ENCODE measurements at places on chromosomes 7 and 10.
A peak's percentile ranks its signal among the peaks of the same experiment; 100 is the strongest.

DNA sequence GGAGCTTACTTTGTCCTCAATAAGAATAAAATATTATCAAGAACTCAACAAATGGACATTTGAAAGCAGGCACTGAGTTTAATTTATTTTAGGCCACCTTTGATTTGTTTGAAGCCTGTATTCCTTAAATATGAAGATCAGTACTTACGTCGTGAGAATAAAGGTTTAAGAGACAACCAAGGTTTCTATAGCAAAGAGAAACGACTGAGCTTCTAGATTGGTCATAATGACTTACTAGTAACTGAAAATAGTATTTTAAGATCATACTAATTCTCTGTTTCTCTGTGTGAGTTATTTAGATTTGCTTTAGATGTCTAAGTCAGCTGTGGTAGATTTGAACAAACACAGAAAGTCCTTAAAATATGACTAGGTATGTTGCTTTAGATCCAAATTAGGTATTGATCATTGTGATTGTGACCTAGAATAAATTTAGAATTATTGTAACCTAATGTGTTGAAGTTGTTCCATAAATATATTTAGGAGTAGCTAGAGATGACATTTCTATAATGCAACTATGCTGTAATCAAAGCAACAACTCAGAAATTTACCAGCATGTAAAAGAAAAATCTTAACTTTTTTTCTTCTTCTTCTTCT, 2.4 kb upstream of the GLCCI1 start:
- no peak for DNase-seq

DNA sequence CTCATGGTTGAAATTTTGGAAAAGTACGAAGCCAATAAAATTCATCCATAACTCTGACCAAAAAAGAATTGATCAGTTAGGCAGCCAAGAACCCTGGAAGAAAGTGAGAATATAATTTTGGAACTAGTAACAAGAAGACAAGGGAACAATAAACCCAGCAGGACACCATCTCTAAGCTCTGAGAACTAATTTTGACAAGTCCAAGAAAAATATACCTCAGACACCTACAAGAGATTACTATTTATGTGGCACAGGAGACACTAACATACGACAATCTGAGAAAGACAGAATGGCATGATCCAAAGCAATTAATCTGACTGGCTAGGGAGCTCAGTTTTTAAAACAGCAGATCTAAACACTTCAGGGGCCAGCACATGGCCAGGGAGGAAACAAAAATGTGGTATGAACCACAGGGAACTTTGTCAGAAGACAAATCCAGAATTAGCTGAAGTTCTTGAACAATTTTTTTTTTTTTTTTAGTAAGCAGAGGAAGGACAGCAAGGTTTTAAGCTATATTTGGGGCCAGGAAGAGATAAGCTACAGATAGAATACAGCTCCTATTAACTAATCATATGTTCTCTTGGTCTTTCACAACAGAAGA, 38.9 kb downstream of the PARD3 start:
- no peak for DNase-seq

GRCh38 chr10:60992636-60993035, 48.7 kb upstream of the RHOBTB1 start:
- DNase-seq: no peak

- DNase-seq: no peak
These were observed 31.7 kb upstream of the RHOBTB1 start for GRCh38 chr10:60975716-60976115.

GRCh38 chr7:151689196-151689971, 169.7 kb upstream of the RHEB start:
- DNase-seq: peak; percentile 82

DNA sequence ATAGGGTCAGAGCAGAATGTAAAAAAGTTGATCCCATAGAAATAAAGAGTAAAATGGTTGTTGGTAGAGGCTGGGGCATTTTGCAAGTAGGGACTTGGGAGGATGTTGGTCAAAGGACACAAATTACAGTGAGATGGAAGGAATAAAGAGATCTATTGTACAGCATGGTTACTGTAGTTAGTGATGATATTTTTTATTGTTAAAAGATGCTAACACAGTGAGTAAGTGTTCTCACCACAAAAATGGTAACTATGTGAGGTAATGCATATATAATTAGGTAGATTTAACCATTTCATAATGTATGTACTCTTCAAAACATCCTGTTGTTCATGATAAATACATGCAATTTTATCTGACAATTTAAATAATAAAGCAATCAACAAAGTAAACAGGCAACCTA, 280.7 kb upstream of the MAGI2 start:
- no peak for DNase-seq

DNA sequence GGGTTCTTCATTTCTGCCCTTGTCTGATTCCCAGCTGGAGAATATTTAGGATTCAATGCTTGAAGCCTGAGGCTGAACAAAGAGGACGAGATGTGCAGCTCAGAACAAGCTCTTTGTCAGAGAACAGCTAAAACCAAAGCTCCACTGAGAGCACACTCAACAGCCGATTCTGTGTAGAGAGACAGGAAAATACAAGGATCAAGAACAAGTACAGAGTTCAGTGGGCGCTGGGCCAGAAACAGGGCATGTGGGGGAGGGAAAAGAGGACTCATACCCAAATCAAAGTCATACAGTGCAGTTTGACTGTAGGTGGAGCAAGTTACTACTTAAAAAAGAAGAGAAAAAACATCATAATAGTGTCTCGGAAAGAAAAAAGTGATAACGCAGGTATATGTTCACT, at the start of gene AGMO:
TSS of gene AGMO (minus strand) at position 181 of the 400 bp plus-strand sequence.
- DNase-seq: no peak

GRCh38 chr10:124721330-124722045, 22.7 kb downstream of the FAM53B start:
- DNase-seq: no peak

DNA sequence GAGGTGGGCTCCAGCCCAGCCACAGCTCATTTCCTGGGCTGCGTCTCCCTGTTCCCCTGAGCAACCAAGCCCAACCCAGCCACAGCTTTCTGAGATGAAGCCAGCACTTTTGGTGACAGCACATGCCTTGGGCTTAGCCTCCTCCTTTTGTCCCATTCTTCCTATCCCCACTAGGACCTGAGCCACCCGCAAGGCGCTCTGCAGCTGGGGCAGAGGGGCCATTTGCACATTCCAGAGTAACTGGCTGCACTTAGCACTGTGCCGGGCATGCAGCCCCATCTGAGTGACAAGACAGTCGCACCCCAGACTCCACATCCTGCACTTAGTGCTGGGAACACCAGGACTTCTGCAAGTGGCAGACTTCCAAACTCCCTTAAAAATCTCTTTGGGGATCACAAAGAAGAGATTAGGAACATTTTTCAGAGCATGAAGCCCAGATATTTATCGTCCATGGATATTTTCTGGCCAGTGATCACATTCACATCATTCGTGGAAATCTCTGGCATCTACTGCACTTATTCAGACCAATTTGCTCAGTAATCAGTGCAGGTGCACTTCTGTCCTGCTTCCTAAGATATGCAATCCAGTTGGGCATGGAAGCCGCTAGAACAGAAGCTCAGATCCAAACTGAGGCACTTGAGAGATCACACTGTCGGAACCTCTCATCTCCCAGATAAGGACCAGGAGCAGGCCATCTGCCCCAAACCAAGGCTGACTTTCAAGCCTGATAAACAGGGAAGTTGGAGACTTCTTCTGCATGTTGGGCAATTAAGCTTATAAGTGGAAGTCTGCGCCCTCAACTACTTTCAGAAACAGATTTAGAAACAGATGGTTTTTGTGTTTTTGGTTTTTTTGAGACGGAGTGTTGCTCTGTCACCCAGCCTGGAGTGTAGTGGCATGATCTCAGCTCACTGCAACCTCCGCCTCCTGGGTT, 26.4 kb downstream of the CHST15 start:
- DNase-seq: no peak

GRCh38 chr10:11022213-11022612, 4.5 kb downstream of the CELF2 start:
- DNase-seq: no peak

DNA sequence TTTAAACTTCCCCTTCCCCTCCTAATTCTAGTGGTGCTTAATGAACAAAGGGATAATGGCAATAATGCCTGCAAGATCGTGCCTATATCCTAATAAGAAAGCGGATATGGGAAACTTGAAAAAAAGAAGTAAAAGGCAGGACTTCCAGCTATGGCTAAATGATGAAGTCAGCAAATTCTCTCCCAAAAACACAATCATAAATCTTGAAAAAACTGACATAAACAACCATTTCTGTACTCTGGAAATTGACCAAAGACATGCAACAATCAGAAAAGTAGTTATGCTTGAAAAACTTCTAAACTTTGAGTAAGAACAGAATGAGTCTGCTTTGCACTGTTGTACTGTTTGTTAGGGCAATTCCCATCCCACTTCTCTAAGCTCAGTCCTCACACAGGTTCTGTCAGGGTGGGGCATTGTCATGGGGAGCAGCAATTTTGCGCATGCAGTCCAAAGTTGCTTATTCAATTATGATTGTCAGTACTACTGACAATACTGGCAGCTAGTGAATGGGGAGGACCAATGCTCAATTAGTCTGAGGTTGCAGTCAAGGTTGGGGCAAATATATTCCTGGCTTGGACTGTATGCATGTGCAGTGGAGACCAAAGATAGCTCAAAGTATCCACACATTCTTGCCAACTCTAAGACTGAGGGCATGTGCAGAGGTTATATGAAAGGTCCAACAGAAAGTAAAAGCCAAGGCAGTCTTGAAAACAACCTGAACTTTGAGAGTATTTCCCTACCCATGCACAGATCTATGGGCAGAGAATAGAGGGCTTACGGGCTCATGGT, 34.1 kb upstream of the ARHGAP22 start:
- DNase-seq: no peak

DNA sequence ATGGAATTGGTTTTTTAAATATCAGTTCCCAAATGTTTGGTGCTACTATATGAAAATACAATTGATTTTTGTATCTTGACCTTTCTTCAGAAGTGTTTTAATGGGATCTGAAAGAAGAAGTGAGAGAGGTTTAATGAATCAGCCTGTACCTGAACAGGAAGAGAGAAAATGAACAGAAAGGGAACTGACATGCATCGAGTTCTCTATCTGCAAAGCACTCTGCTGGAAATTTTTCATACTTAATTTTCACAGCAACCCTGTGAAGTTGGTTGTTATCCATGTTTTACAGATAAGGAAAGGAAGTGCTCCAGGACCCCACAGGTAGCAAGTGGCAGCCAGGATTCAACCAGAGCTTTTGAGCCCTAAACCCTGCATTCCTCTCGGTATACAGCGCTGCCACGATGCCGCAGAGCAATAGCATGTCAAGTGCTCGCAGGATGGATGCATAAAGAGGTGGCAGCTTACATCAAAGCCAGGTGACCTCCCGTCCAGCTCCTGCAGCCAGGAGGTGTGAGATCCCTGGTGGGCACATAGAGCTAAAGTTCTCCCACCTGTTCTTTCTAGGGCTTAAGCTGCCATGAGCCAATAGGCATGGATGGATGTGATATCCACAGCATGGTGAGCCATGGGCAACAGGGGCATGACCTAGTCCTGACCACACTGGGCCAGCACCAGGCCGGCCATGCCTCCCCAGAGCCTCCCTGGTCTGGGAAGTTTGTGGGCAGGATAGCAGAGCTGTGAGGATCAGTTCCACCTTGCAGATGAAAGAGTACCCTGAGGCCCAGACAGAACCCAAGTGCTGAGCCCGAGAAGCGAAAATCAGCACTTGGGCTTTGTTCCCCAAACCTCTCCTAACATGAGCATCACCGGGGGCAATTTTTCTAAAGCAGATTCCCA, 57.2 kb downstream of the CALML3 start:
- DNase-seq: no peak

DNA sequence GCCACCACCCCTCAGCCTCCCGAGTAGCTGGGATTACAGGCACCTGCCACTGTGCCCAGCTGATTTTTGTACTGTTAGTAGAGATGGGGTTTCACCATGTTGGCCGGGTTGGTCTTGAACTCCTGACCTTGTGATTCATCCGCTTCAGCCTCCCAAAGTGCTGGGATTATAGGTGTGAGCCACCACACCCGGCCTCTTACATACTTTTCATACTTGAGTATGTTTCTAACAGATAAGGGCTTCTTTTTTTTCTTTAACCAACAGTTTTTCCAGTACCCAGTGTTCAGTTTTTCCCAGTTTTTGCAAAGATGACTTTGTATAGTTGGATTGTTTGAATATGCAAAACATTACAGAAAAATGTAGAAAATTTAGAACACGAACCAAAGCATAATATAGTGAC, 7.7 kb downstream of the EIF4H start:
- DNase-seq: no peak

DNA sequence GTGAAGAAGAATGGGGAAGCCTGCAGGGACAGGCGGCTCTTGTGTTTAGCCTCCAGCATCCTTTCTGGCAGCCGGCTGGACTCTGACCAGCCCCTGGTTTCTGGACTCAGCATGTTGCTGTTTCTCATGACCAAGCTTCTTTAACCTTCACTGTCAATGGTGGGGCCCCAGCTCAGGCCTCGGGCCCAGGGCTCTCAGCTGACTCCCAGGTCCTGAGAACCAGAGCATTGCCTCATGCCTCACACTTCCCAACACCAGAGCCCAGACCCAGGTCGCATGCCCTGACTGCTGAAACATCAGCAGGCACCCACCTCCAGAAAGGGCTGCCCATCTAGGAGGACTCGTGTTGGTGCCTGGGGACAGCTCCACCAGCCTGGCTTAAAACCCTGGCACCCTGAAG, 34.8 kb upstream of the FGFR2 start:
- no peak for DNase-seq

DNA sequence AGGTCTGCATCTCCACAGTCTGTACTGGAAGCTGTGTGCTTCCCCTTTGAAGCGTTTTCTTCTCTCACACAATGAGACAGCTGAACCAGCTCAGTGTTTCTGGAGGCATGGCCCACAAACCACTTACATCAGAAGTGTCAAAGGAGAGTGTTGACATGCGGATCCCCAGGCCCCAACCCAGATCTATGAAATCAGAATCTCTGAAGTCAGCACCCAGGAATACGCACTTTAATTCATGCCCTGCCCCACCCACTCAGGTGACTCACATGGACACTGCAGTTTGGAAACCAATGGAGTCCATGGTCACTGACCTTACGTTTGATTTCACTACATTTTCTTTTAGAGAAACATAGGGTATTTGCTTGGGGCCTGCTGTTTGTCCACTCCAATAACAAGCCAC, 19.0 kb downstream of the TLL2 start:
- DNase-seq: no peak

DNA sequence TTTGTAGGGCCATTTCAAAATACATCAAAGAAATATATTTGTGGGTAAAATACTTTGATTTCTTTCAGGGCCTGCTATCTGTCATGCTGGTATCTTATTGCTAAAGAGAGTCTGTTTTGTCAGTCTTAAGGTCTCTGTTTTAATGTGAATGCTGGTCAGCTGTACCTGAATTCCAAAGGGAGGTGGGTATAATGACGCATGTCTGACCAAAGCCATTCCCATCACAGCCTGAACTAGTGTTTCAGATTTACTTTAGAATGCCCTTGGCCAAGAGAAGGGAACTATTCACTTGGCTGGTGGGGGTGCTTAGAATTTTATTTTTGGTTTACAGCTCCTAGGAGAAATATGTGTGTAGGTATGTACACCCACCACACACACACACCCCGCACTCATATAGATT, 30.6 kb upstream of the MYL10 start:
- DNase-seq: no peak

Measured in DMS79 treated with DMSO at 0.1 percent for 48 hours (cell line).